GM23338 (cell line): ENCODE measurements at places on chromosomes 2 and 18.

- H3K36me3 ChIP-seq, result no peaks in the 10 kb centered on the region
- H3K4me3 ChIP-seq, result no peak overlapping the region
- peaks cover 23% of the 10 kb centered on the region for H3K4me1 ChIP-seq
Measured at GRCh38 chr18:3726238-3726951, 276.4 kb downstream of the TGIF1 start.

GRCh38 chr2:38039121-38039910 is 36.6 kb downstream of the CYP1B1 start:
- H3K36me3 ChIP-seq, result no peaks in the 10 kb centered on the region
- peaks cover 18% of the 10 kb centered on the region for H3K4me1 ChIP-seq
- no peak overlapping the region for H3K27ac ChIP-seq

DNA sequence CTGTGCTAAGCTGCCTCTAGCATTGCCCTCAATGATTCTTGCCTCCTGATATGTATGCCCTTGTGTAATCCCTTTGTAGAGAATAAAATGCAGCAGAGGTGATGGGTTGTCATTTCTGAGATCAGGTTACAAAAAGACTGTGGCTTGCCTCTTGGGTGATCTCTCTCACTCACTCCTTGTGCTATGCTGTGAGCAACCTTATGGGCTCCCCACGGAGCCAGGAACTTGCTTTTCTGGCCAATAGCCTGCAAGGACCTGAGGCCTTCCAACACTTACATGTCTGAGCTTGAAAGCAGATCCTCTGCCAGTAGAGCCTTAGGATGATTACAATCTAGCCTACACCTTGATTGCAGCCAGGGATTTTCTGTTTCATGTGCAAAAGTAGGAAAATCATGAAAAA is 123.1 kb upstream of the XIRP2 start:
- no peaks in the 10 kb centered on the region for H3K27me3 ChIP-seq
- no peak overlapping the region for H3K4me3 ChIP-seq
- H3K27ac ChIP-seq, result peak overlapping the region; percentile 32; the same call in 1 of the 2 replicates
- H3K36me3 ChIP-seq, result no peaks in the 10 kb centered on the region
- peak; percentile 56 for DNase-seq

GRCh38 chr2:138335036-138335435 is 166.5 kb upstream of the SPOPL start:
- no peaks in the 10 kb centered on the region for H3K4me1 ChIP-seq
- no peak for DNase-seq

GRCh38 chr2:122815120-122815519 is 1059.7 kb downstream of the TSN start:
- no peak overlapping the region for H3K27ac ChIP-seq
- H3K4me3 ChIP-seq, result no peak overlapping the region
- H3K36me3 ChIP-seq, result no peaks in the 10 kb centered on the region
- no peak for DNase-seq
- no peaks in the 10 kb centered on the region for H3K27me3 ChIP-seq

DNA sequence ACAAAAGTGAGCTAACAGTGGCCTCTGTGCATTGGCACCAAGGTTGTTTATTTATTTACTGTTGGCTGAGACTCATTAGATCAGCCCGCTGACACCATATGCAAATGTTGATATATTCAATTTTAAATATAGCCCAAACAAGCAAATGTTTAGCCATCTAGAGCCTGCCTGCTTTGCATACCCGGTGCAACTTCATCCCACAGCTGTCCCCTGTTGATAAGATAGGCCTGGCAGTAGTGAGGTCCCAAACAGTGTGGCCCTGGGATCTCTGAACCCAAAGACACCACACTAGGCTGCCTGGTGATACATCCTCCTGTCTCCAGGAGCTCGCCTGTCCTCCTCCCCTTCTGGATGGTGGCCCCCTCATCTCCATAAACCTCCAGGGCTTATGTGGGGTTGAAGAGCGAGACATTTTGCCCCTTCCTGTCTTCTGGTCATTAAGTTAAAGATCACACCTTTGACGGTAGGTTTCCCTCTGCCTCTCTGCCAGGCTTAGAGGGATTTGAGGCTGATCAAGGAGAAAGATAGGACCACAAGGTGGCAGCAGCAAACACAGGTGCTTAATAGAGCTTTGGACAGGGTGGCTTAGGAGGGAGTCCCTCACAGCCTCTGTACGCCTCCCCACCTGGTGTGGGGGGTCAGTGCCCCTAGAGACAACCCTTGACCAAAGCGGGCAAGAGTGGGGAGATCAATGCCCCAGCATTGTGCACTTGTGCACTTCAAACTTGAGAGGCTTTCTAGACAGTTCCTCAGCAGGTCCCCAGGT is 23.7 kb upstream of the MYO5B start:
- H3K27ac ChIP-seq, result no peak overlapping the region
- no peaks in the 10 kb centered on the region; the same call in 1 of the 2 replicates for H3K36me3 ChIP-seq
- no peaks in the 10 kb centered on the region for H3K4me1 ChIP-seq
- H3K27me3 ChIP-seq, result no peaks in the 10 kb centered on the region

- no peaks in the 10 kb centered on the region for H3K36me3 ChIP-seq
- H3K4me3 ChIP-seq, result no peak overlapping the region
- peaks cover 10% of the 10 kb centered on the region for H3K4me1 ChIP-seq
- H3K27me3 ChIP-seq, result no peaks in the 10 kb centered on the region
Measured at GRCh38 chr18:21489119-21489750, 111.3 kb downstream of the ESCO1 start.
